OCI-LY7 (cell line): ENCODE measurements at places on chromosomes 1 and 21. TPM values are rescaled to one million over a fixed set of nuclear protein-coding genes. Genes with fewer than 3 reads are reported as not detected.

Gene INSRR
- total RNA-seq: not detected in 2 replicates

- DNase-seq: peak; percentile 93
Observed at GRCh38 chr1:203268901-203269653, 36.2 kb upstream of the BTG2 start.

DNA sequence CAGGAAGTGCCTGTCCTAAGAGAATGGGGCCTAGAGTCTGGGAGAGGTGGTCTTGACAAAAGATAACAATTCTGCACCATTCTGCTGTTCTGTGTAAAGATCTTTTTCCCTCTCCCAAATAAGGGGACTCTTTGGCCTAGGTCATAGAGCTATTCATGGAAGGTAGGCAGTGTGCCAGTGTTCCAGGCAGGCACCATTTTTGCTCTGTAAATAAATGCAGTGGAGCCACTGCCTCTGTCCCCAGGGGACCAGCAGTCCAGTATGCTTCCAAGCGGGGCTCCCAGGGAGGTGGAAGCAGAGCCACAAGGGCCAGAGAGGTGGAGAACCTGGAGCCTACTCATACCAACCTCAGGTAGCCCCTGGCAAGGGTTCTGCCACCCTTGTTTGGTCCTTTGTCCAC is 25.9 kb downstream of the KCNA2 start:
- no peak for DNase-seq

- no peak for DNase-seq
Observed at GRCh38 chr1:84538599-84538998, 32.2 kb upstream of the GNG5 start.

Gene LIPI
- not detected in 2 replicates for total RNA-seq

GRCh38 chr1:112594208-112594876 is 24.6 kb downstream of the ST7L start:
- DNase-seq: no peak

DNA sequence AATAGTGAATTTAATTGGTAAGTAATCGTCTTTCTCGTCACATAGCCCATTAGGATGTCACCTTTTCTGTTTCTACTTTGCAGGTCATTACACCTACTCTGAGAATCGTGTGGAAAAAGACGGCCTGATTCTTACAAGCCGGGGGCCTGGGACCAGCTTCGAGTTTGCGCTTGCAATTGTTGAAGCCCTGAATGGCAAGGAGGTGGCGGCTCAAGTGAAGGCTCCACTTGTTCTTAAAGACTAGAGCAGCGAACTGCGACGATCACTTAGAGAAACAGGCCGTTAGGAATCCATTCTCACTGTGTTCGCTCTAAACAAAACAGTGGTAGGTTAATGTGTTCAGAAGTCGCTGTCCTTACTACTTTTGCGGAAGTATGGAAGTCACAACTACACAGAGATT is 23.3 kb downstream of the PARK7 start:
- no peak for DNase-seq

DNA sequence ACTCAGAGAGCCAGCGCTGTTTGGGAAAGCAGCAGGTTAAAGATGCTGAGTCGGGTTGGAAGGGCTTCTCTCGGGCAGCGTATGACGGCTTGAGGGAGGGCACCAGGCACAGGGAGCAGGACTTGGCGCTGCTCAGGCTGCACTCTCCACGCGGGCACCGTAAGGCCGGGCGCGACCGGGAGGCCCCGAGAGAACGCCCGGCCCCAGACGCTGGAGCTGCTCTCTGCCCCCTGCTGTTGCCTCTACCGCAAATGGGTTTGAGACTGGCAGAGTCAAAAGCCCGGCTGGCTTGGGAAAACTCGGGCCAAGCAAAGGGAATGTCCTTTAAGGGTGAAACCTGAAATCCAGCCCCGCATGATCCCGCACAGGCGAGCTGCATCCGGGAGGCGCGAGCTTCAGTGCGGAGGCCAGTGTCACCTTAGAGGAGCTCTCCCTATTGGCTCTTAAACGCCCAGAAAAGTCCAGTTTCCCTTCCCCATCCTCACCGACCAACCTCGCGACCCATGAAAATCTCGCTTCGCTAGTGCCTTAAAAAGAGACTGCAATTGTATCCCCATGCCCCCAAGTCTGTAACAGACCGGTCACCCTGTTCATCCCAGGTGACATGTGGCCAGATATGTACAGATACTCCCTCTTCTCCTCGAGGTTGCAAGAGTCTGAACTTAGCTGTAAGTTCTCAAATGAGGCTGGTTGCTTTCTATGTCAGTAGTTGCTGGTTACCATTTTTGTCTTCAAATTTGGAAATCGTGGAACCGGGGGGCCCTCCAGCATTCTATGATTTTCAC is 1.1 kb downstream of the PRRX1 start:
- no peak for DNase-seq
